Pulmonary artery endothelial cell (primary cell): ENCODE measurements at places on chromosomes 3 and 15. TPM values are rescaled to one million over a fixed set of nuclear protein-coding genes. Genes with fewer than 3 reads are reported as not detected.
A peak's percentile ranks its signal among the peaks of the same experiment; 100 is the strongest.

- no peak for DNase-seq
Measured at GRCh38 chr3:62229211-62229610, 144.1 kb downstream of the FEZF2 start.

DNA sequence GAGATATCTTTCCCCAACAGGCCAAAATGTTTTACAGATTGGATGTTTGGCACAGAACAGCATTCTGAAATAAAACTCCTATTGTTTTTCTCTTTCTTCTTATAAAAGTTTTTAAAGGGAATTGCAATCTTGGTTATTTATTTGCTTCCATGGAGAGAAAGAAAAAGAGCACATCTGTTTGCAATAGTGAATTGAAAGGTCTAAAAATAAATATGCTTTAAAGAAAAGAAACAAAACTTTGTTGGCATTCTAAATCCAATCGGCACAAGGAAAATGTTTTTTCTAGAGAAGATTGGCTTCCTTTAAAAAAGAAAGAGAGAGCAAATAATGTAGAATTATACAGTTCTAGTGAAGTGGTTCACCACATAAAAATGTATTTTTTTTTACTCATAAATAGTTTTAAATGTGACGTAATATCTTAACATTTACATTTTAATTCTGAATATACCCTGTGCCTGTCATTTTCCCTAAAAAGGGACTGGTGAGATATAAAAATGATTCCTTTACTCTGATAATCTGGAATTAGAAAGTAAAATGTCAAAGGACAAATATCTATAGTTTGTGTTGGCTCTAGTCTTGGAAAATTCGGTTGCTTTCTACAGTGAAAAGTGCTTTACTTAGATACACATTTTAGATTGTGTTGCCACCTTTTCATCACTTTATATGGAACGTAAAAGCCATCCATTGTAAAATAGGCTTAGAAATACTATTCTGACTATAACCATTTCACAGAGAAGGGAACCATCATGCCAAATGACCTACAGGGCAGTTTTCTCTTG, 257.4 kb upstream of the CBLB start:
- no peak for DNase-seq

GRCh38 chr15:82771789-82772607, 33.9 kb downstream of the FSD2 start:
- DNase-seq, result no peak

The SI gene
- total RNA-seq, result not detected in 2 replicates

The IL12A gene
- 0.40 and 2.0 TPM in 2 replicates for total RNA-seq

- DNase-seq, result no peak
Measured at GRCh38 chr3:64247991-64248646, 22.9 kb upstream of the PRICKLE2 start.

GRCh38 chr3:6228958-6229683, 631.8 kb upstream of the GRM7 start:
- no peak for DNase-seq

The IRAK2 gene
- total RNA-seq, result 26.1 and 29.4 TPM in 2 replicates

DNA sequence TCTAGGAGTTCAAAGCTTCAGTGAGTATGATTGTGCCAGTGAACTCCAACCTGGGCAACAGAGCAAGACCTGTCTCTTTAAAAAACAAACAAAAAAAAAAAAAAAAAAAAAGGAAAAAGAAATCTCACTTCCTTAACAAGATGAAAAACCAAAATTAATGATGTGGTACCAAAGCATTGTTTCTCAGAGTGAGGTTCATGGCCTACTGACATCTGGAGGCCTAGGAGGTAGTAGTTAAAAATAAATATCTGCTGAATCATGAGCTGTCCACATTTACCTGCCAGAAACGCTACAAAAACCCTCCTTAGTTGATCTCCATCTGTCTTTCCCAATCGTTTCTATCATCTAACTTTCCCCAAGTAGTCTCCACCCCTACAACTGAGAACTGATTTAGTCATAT, 51.2 kb downstream of the EPHA6 start:
- no peak for DNase-seq

DNA sequence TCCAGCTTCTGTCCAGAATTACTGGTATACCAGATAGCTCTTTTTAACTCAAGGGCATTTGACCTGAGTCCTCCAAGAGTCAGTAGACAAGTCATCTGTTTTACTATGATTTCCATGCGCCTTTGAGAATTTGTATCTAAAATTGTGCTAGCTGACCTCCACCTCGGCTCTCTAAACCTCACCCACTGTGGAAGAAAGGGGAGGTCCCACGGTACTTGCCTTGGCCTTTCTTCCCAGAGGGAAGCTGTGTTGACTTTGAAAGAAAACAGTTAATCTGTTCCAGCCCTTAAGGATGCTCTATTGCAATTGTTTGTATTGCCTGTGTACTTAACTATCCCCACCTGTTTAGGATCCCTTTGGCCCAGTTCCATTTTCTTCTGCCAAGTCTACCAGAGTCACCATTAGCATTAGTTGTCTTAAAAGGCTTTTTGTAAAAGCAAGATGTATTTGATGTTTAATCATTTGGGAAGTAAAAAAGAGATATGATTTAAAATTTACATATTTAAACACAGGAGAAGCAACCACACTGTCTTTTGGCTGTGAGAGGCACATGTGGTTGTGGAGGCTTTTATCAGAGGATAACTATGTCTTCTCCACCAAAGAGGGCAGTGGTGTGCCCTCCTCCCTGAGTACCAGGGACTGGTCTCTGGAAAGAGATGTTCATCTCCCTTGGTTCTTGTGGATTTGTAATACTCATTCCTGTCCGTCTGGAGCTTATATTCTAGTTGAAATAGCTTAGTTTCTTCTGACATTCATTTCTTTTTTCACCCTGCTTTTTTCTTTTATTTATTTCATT, 88.8 kb downstream of the CRTC3 start:
- DNase-seq, result no peak

The FGF12 gene
- 1.3 and 1.8 TPM in 2 replicates for total RNA-seq

DNA sequence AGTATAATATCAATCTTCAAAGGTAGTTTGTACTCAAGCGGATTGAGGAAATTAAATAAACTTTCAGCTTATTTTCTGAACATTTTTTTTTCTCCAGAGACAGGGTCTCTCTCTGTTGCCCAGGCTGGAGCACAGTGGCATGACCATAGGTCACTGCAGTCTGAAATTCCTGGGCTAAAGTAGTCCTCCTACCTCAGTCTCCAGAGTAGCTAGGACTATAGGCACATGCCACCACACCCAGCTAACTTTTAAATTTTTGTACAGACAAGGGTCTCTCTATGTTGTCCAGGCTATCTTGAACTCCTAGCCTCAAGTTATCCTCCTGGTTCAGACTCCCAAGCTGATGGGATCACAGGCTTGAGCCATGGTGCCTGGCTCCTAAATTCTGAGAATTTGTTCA, 97.1 kb downstream of the FAIM start:
- no peak for DNase-seq

The PRC1 gene
- 139 and 270 TPM in 2 replicates for total RNA-seq

The PCSK6 gene
- total RNA-seq, result 0.04 and 0.26 TPM in 2 replicates

DNA sequence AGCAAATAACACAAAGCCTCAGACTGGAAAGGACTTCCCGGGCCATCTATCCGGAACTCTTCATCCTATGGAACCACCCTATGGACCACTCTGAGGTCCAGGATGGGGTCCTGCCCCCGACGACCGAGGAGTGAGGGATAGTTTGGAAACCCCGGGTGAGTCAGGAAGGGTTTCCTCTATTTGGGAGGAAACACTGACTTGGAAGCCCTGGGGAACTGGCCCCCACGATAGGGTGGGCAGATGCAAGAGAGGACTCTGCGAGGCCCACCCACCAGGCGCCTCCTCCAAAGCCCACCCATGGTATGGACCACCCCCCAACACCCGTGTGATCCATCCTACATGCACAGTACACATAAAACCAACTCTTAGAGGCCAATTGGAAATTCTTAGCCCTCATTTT, 69.4 kb downstream of the CPN2 start:
- no peak for DNase-seq

DNA sequence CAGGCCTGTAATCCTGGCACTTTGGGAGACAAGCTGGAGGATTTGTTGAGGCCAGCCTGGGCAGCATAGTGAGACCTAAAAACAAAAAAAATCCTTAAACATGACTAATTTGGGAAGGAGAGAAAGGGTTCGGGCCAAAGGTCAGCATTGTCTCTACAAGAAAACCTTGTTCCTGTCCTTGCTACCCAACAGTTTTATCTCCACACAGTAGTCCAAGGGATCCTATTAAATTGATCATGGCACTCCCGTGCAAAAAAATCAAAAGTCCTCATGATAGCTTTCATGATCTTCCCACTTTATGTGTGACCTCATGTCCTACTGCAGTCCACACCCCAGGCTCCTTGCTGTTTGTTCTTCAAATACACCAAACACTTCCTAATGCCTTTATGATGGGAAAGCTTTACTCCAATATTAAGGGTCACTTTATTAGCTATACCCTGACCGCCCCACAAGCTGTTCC, 4.2 kb downstream of the RPL15 start:
- no peak for DNase-seq

DNA sequence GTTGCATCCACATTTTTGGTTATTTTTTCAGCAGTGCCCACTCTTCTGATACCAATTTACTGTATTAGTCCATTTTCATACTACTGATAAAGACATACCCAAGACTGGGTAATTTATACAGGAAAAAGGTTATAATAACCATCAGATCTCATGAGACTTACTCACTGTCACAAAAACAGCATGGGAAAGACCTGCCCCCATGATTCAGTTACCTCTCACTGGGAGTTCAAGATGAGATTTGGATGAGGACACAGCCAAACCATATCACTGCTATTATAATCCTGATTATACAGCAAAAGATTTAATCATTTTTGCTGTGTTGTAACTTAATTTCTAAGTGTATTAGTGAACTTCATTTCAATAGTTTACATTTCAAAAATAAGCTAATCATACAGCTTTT, 6.6 kb downstream of the ZBED2 start:
- DNase-seq, result no peak

- no peak for DNase-seq
Measured at GRCh38 chr15:75350601-75351361, 3.9 kb downstream of the NEIL1 start.

The C3orf80 gene
- 0.04 and 0.07 TPM in 2 replicates for total RNA-seq

DNA sequence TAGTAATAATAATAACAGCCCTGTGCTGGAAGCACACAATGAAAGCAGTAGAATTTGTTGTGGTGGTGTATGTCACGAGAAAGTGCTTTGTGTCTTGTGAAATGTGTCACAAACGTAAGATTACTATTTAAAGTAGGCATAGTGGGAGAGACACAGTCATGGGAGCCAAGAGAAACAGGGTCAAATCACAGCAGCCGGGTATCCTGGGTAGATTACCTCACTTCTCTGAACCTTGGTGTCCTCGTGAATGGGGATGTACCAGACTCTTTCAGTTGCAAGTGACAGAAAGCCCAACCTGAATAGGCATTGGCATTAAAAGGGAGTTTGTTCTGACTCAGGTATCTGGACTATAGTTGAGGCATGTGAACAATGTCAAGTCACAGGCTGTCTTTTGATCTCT, 29.1 kb upstream of the SRGAP3 start:
- no peak for DNase-seq

GRCh38 chr3:171417813-171418212, 42.4 kb downstream of the TNIK start:
- DNase-seq, result peak; percentile 63

DNA sequence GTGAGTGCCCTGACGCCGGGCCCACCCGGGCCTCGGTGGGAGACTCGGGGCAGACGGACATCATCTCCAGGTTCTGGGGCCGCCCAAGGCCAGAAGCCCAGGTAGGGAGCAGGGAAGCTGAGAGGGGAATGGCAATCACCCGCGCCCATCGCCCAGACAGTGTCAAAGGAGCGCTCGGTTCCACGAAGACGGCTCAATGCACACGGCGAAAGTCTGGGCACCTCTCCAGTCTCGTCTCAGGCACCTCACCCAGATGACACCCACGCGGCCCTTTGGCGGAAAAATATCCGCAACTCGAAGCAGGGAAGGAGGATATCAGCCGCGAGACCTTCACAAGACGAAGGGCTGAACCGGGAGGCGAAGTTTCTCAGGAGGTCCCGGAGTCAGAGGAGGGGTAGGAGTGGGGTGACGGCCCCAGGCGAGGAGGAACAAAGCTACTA, 916 bp downstream of the IL17RD start:
- DNase-seq, result no peak

- DNase-seq, result no peak
Measured at GRCh38 chr3:148938306-148938705, 53.0 kb upstream of the GYG1 start.

GRCh38 chr3:176274161-176274560, 923.1 kb downstream of the TBL1XR1 start:
- no peak for DNase-seq

- peak; percentile 22 for DNase-seq
Measured at GRCh38 chr15:82530606-82531379, 9.5 kb downstream of the RPS17 start.

DNA sequence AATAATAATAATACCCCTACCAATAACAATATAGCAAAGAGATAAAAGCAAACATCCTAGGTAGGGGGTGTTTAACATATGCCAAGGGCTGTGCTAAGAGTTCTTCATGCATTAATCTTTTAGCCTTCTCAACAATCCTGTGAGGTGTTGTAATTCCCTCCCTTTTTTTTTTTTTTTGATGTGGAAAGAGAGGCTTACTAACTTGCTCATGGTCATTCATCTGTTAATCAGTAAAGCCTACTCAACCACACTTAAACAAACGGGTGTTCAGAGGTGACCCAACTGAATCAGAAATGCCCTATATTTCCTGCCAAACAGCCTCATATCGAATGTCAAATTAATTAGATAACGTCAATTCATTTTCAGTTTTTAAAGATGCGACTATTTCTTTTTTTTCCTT, 232.1 kb downstream of the CTNNB1 start:
- no peak for DNase-seq

The MTHFS gene
- 12.1 and 17.3 TPM in 2 replicates for total RNA-seq

GRCh38 chr3:109640146-109640652, 302.9 kb upstream of the DPPA4 start:
- no peak for DNase-seq

DNA sequence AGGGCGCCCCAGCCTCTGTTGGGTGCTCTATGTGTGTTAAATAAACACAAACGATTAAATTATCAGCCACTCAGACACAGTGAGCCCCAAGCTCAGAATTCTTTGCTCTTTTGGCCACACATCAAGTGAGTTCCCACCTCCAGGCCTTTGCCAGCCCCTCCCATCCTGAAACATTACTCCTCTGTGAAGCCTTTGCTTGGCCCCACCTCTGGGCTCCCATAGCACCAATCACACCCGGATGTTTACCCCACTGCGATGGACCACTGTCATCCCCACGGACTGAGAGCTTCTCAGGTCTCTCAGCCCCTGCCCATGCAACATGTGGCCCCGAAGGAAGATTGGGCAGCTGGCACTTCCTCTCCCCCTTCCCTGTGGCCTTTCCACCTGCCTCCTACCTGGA, 85.1 kb downstream of the NUP210 start:
- DNase-seq, result no peak

- DNase-seq, result no peak
Measured at GRCh38 chr3:110307065-110307809, 764.4 kb upstream of the NECTIN3 start.

The CAND2 gene
- total RNA-seq, result 3.3 and 4.7 TPM in 2 replicates

DNA sequence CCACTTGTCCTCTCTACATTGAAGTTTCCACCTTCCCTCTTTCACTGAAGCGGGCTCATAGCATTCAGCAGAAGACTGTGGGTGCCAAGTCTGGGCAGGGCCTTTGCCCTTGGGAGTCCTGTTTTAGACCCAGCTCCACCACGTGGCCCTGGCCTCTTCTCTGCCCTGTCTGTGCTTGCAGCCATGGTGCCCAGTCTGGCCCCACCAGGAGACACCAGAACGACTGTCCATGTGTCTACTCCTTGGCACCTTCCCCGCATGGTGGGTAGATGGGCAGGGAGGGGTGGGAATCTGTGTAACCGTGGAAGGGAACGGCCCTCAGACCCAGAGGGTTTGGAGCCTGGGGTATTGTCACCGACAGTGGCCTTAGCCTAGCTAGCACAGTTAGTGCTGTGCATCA, 17.9 kb upstream of the EMC3 start:
- DNase-seq, result no peak

- DNase-seq, result no peak
Measured at GRCh38 chr3:58177747-58178527, 32.8 kb downstream of the DNASE1L3 start.

The WNT7A gene
- total RNA-seq, result not detected in 2 replicates
